ENCODE measurements at places on chromosomes 5 and 9.

GRCh38 chr5:76175821-76176403 lies 92.7 kb downstream of the SV2C start:
- DNase-seq: no peak

GRCh38 chr5:79562351-79563246 lies 48.7 kb upstream of the HOMER1 start:
- no peak for DNase-seq

DNA sequence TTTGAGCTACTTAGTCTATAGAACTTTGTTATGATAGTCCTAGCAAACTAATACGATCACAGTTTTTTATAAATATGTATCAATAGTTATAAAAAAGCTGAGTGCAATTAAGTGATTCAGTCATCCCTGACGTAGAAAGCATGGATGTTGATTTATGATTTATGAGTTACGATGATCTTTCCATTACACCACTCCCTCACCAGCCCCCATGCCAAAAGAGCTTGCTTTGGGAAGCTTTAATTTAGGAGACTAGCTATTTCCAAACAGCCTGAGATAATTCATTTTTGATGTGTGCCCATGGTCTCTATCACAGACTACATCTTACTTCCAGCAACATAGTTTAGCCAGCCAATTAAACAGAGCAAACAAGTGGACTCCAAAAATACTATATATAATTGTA lies 256.8 kb downstream of the GABRG2 start:
- DNase-seq: no peak

DNA sequence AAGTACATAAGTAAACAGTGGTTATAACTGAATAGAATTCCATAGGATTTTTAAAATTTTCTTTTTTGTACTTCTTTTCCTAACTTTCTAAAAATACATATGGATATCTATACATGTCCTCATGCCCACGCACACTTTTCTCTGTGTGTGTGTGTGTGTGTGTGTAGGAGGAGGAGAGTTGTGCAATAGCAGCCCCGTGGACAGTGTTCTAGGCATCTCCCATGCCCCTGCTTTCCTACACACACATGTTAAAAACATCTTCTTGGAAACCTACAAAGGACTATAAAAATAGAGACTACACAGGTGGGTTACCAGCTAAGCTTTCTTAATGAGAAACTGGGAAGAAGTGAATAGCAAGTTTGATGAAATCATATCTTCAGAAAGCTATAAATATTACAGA lies 19.8 kb upstream of the HEXB start:
- DNase-seq: no peak

DNA sequence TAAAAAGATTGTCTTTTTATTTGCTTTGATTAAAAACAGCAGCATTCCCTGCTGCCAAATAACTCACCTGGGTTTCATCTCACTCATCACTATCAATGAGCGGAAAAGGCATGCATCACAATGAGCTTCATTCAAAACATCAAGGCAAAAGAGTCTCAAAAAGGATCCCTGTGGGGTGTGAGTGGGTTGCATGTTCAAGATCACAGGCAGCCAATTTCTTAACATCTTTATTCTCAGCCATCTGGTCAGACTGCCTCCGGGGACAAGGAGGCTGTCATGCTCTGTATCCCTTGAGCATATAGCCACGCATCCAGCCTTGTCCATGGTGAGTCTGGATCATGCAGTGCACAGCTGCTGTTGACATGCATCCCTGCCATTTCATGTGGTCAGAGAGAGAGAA lies 117.1 kb downstream of the ICE1 start:
- DNase-seq: no peak

- DNase-seq: no peak
These were observed 14.2 kb downstream of the SLIT3 start for GRCh38 chr5:169286572-169287300.

- no peak for DNase-seq
These were observed 80.3 kb downstream of the SGCD start for GRCh38 chr5:156407251-156407650.

DNA sequence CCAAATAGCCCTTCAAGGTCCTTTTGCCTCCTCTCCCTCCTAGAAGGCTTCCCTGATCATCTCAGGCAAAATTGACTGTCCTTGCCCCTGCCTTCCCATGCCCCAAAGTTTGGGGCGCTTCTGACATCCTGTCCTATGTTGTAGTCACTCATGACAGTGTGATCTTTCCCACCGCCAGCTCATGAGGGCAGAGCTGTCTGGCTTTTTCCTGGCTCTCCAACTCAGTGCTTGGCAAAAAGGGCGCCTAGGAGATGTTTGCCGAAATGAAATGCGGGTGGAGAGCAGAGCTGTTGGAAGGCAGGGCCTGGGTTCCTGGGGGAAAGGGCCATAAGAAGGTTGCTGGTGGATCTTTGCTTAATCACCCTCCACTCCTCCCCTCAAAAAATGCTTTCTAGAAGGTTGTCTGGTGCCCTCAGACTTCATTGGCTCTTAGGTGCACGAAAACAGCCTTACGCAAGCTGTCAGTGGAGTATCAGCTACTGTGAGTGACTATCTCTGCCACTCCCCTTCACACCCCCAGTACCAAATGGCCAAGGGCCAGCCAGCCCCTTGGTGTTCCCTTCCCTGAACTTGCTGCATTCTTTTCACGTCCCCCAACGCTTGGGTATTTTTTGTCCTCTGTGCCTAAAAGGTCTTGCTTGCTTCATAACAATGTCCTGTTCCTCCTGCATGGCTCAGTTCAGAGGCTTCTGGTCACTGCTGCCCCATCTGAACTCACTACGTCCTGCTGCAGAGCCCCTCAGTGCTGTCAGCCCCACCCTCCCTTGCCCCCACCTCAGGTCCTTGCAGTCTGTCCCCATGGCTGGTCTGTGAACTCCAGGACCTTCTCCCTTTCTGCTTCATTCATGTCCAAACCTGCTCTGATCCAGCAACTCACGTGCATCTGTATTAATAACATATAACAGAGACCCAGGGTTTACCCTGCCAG lies 2.6 kb upstream of the SLC25A51 start:
- DNase-seq: no peak

DNA sequence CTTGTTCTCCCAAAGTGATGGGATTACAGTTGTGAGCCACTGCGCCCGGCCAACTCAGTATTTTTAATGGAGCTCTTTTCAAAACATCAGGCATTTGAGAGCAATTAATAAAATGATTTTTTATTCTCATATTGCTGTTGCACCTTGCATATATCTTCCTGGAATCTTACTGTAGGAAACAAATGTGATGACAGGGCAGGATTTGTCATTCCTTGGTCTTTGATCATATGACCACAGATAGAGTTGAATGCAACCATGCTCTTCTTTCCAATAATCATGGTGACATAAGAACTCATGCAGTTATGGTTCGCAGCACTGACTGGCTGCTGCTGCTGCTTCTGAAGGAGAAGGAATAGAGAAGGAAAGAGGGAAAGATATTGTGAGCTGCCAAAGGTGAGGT lies 28.1 kb downstream of the CARTPT start:
- no peak for DNase-seq

DNA sequence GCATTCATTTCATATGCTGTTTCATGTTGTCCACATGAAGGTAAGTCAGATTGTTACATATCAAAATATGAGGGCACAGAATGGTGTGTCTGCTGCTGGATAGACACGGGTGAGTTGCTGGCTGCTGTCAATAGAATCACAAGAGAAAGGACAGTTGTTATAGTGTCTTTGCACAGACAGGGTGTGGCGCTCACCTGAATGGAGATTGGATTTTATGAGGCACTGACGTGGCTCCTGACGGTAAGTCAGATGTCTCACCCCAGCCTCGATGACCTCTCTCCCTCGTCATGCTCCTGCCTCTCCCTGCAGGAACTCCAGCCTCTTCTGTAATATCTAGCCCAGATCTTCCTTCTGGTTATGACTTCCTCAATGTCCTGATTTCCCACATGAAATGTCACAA lies 75.4 kb upstream of the SELENOP start:
- no peak for DNase-seq

- no peak for DNase-seq
These were observed 824 bp downstream of the TMEM245 start for GRCh38 chr9:109118808-109119438.

DNA sequence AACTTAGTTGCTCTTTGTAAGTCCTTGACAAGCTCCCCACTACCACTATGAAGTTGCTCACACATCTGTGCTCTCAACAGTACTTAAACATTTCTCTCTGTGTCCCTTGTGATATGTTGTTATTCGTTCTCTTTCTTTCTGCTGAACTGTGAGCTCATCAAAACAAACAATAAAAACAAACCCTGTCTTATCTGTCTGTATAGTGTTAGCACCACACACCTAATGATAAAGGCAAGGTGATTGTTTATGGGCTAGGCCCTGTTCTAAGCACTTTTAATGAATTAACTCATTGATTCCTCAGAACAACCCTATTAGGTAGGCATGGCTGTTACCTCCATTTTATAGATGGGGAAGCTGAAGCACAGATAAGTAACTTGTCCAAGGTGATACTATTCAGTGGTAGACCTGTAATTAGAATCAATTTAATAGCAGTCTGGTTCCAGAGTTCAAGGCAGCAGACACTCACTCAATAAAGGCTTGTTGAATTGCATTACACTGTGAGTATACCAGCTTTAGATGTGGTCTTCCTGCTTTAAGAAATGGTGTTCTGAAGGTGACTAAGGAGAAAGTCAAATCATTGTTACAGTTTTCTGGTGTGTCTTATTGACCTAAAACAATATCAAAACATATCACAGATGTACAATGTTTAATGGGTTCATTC lies 153.6 kb upstream of the ELL2 start:
- no peak for DNase-seq

- no peak for DNase-seq
These were observed 200.5 kb downstream of the ARHGEF28 start for GRCh38 chr5:73826301-73827105.

GRCh38 chr5:106288979-106289378 lies 1381.8 kb downstream of the EFNA5 start:
- no peak for DNase-seq

GRCh38 chr9:77710316-77710715 lies 62.2 kb upstream of the GNA14 start:
- DNase-seq: no peak

- DNase-seq: no peak
These were observed 724 bp downstream of the MACROH2A1 start for GRCh38 chr5:135398160-135398854.

- DNase-seq: no peak
These were observed 2.3 kb downstream of the TYRP1 start for GRCh38 chr9:12695474-12695873.
